CD4-positive, alpha-beta T cell treated with Interleukin-4 for 4 hours (primary cell): ENCODE measurements at places on chromosomes 6 and 20.

- no peak for DNase-seq
Measured at GRCh38 chr6:129481706-129482105, 228.3 kb downstream of the ARHGAP18 start.

- peak; percentile 63 for DNase-seq
Measured at GRCh38 chr6:144219056-144219685, 66.0 kb upstream of the UTRN start.

GRCh38 chr6:105867277-105867676 lies 218.9 kb upstream of the PRDM1 start:
- no peak for DNase-seq

GRCh38 chr20:38172408-38172807 lies 7.3 kb upstream of the TGM2 start:
- no peak for DNase-seq

DNA sequence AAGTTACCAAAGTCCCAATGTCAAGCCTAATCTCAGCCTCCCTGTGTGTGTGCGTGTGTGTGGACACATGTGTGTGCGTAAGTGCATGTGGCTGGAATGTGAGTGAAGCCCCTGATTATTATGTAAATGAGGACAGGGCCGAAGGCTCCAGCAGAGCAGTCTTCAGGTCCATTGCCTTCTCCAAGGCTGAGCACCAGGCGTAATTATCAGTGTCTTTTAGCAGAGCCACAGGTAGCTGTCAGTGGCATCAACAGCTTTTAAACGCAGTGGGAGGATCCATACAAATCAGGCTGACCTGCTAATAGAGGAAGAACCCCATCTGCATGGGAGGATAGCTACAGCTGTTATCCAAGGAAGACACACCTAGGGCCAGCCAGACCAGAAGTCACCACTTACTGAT lies 324.3 kb upstream of the MOCS1 start:
- no peak for DNase-seq

DNA sequence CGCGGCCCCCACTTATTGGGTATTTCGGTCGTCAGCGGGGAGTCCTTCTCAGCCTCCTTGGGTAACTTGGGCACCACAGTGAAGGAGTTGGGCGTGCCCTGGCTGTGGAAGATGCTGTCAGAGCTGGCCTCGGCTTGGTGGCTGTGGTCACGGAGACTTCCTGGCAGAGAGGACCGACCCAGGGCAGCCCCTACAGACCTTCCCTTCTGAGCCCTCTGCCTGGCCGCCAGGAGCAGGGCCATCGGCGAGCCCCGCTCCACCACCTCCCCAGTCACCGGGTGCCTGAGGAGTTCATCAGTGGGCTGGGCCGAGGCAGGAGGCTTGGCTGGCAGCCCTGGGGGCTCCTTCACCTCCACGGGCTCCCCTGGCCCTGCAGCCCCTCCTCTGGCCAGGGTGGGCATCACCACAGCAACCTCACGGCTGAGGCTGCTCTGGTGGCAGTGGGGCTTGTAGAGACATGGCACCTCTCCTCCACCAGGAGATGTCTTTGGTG lies 37.2 kb downstream of the C6orf132 start:
- DNase-seq, result no peak

DNA sequence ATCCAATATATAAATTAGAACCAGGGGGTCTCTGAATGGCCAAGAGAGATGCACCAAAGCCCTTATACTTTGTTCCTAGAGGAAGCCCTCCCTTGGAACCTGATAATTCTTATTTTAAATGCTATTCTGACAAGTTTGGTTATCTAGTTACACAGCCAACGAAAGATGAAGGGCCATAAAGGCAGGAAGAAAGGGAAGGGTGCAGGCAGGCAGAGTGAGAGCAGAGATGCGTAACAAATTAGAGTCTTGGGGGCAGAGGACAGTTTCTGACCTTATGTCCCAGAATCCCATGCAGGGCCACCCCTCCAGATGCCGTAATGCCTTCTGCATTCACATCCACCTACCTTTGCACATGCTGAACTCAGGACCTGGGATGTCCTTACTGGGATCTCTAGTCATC lies 344.6 kb upstream of the ARID1B start:
- no peak for DNase-seq

GRCh38 chr20:62202083-62202395 lies 18.0 kb downstream of the HRH3 start:
- no peak for DNase-seq

GRCh38 chr20:11454966-11455799 lies 462.5 kb upstream of the BTBD3 start:
- DNase-seq, result no peak

GRCh38 chr6:112800439-112800838 lies 453.3 kb downstream of the RFPL4B start:
- no peak for DNase-seq

DNA sequence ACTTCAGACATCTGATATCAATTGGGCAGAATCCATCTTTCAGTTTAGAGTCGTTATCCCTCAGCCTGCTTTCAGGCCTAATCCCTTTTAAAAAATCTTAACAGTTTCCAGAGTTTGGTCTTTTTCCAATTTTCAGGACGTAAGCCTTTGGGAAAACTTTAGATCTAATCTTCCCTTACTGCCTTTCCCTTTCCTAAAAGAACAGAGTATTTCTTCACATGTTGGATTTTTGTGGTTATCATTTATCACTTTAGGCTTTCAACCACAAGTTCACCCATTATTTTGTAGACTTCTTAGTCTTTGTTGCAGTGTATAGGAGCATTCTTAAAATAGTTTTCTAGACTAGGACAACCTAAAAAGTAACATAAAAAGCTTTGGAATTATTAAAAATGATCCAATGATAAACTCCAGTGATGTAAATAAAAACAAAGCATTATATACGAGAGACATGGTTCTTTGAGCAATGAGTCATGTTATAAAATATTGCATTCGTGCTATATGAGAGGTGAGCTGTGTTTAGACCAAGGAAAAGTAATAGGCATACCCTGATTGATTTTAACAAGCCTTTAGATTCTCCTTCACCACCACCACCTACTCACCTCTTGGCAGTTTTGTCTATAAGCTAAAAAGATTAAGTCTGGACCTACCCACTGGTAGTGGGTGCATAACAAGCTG lies 90.4 kb upstream of the MCHR2 start:
- DNase-seq, result no peak

- no peak for DNase-seq
Measured at GRCh38 chr20:46217583-46217982, 90.7 kb downstream of the CDH22 start.

- DNase-seq, result no peak
Measured at GRCh38 chr20:36485286-36485685, 56.0 kb upstream of the MYL9 start.

DNA sequence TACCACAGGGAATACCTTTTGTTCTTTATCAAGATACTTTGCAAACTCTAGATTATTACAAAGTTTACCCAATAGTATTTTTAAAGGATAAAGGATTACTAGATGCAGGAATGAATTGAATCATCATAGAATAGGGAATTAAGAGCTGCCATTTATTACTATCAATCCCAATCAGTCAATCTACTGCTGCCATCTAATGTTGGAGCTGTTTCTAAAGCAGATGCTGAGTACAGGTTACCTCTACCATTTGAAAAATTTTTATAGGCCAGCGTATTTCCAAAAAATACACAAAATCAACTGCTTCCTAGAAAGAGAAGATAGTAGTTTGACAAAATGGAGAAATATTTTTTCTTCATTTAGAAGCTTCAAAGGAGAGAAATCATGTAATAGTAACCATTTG lies 520.4 kb downstream of the ADGRB3 start:
- DNase-seq, result no peak
